Cardiac septum (tissue), 1 donor: ENCODE measurements at places on chromosomes 6 and 20. TPM values are rescaled to one million over a fixed set of nuclear protein-coding genes. Genes with fewer than 3 reads are reported as not detected.

WFDC5 gene
- not detected for total RNA-seq

HCRTR2 gene
- total RNA-seq: not detected

DNA sequence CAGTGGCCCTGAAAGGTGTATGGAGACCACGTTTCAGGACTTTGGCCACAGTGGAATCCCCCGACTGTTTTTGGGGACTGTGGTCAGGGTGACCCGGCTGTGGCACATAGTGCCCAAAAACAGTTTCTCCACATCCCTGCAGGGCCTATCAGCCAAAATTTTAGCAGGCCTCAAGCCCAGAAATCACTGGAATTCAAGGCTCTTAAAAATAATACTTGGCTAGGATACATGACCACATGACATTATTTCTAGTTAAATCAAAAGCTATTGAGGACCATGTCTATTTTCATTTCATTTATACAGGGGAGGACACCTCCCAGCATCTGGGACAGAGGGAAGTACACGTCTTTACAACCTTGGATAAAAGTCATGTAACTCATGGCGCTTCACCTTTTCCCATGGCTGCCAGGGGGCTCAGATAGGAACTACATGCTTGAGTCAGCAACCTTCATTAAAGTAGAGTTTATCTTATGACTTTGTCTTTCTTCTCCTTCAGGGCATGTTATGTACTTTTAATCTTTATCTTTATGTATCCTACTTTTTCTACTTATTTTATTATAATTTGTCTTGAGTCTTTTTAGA lies 70.8 kb upstream of the CD93 start:
- DNase-seq: no peak

DNA sequence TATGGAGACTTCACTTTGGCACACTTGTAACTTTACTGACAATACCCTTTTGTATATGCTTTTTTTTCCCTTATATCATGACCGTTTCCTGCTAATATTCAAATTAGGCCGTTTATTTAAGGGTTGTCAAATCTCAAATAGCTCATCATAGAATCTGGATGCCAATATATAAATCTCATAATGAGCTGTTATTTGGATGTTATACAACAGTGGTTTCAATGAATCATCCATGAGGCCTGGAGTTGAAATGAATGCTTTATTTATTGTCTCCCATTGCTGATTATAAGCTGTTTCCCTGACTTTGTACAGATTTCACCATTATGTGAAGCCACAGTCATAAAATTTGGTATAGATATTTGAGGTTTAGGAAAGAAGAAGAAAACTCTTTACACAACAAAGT lies 256.1 kb downstream of the PLCB1 start:
- DNase-seq: no peak

GRCh38 chr20:6121504-6121903 lies 1.3 kb downstream of the FERMT1 start:
- no peak for DNase-seq

DNA sequence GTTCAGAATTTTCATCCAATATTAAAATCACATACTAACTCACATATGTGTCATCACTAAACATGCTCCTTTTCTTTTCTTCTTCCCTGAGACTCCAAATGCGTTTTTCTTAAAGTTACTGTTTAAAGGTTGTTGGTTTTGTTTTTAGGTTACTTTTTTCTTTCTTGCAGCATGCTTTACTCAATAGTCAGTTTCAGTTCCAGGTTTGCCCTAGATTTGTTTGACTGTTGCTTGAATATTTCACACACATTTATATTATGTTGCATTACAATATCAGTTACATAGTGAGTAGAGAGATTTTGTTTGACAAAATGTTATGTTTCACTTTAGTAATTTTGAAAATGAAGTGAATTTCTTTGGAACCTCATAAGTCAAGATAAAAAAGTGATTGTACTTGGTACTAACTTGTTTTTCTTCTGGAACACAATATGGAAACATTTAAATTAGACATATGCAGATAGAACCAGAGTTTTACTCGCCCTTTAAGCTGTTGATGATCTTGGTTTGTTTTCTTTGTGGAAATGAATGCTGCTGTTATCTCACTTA lies 27.3 kb downstream of the FNDC1 start:
- DNase-seq: no peak

DNA sequence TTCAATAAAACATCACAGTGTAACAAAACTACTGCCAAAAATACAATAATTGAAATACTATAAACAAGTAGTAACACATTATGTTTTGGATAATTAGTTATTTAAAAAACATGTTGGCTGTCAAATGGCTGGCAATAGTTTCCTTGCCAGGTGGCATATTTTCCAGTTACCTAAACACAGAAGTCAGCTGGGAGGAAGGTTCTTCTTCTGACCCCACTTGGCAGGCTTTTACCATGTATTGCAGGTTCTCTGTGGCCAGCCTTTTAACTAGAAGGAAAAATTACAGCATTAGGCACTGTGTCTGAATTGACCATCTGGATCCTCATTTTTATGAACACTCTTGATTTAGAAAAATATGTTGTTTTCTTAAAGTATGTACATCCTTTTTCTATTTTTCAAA lies 131.4 kb downstream of the MMS22L start:
- DNase-seq: no peak

DNA sequence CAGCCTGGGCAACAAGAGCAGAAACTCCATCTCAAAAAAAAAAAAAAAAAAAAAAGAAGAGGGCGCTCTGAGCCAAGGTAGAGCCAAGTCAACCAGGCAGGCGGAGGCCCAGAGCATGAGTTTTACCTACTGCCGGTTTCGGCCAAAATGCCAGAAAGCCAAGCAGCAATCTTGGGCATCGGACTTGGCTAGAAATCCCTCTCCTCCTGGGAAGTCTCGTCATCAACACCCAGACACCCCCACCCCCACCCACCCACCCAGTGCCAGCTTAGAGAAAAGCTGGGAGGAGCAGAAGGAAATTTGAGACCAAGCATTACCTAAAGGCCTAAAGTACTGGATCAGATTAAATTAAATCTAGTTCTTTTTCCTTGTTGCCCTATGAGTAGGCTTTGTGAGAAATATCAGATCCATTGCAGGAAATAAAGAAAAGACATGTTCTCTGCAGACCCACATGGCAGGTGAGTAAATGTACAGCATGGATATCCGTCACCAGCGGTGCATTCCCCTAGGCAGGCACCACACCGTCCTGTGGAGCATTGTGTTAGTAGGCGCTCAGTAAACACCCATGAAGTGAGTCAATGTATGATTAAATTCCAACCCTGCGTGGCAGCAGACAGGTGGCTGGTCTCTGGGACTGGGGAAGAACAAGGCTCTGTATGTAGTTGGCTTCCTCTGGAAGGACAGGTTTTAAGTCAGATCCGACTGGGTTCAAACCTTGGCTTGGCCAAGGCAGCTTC lies 21.0 kb downstream of the RIPOR3 start:
- no peak for DNase-seq

GRCh38 chr20:556984-557383 lies 13.4 kb upstream of the CSNK2A1 start:
- no peak for DNase-seq

- DNase-seq: no peak
Observed at GRCh38 chr6:38151580-38152500, 332.3 kb downstream of the ZFAND3 start.

DNA sequence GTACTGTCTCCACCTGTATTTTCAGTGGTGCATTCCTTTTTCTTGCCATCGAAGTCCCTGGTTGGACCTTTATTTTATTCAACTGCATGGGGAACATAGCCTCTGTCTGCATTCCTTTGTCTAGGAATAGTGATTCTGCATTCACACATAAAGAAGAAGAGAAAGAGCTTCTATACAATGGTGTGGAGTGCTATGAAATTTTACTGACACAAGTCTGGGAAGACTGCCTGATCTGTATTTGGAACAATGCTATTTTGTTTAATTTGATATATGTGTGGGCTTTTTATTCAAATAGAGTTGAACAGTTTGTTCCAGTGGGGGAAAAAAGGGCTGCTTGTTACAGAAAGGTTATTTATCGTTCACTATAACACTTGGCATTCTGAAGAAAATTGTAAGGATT lies 375.7 kb upstream of the POU3F2 start:
- no peak for DNase-seq

- DNase-seq: no peak
Observed at GRCh38 chr6:161116554-161116953, 125.0 kb downstream of the MAP3K4 start.

DNA sequence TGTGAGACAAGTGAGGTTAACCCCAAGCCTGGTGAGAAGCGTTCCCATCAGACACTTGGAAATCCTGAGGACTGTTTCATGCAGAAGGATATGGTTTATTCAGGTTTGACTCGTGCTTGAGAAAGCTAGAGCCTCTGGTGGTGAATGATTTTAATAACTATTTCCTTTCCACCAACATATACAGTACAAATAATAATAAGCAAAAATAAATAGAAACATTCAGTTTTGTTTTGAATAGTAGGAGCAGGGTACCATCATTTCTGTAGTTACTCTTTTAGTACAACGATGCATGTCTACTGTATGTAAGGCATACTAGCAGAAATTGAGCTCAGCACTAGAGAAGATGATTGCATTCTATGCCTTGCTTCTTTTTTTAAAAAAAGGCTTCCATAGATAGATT lies 33.5 kb downstream of the PLG start:
- DNase-seq: no peak

- no peak for DNase-seq
Observed at GRCh38 chr6:130679684-130680083, 147.5 kb upstream of the SMLR1 start.
